ENCODE measurements at places on chromosomes 11 and 22.

DNA sequence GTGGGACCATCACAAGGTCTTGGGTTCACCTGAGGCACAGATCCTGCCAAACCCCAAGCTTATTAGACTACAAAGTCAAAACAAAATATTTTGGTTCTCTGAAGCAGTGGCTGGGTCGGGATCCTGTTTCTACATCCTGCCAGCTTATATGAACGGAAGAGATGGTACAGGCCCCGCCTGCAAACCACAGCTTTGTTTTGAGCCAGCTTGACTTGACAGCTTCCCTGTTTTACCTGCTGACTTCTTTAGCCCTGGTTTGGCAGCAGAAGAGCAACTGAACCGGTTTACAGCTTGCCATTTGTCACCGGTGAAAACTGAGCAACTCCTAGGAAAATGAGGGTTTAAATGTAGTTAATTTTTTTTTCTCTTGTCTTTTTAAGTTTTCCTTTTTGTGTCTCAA is 11.4 kb downstream of the PACS1 start:
- DNase-seq = no peak
- no peaks in the 10 kb centered on the region for H3K36me3 ChIP-seq
- no peak overlapping the region for H3K4me3 ChIP-seq
- H3K27me3 ChIP-seq = no peaks in the 10 kb centered on the region
- H3K27ac ChIP-seq = no peak overlapping the region

DNA sequence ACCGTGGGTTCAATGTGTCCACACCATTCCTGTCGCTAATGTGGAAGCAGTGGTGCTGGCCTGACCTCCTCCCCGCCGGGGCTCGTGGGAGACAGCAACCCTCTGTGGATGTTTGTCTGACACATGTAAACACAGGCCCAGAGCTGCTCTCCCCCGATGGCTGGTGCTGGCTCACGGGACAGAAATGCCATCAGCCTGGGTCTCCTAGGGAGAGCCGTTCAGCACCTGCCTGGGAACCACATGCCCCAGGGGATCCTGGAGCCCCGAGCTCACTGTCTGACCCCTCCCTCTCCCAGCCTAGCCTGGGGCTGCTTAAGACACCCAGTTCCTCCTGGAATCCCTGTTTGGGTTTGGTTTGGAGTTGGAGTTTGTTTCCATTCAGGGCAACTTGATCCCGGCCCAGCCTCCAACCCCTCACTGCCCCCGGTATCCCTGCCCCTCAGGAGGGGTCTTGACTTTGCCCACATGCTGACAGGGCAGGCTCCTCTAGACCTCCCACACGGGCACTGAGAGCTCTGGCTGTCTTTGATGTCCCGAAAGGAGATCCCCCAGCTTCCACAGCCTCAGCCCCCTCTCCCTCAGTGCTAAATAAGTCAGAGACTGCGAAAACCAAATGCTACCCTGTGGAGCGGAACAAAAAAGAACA is 50.9 kb upstream of the WNT11 start:
- DNase-seq = no peak
- H3K27me3 ChIP-seq = no peaks in the 10 kb centered on the region
- no peak overlapping the region for H3K4me3 ChIP-seq
- H3K36me3 ChIP-seq = no peaks in the 10 kb centered on the region
- H3K4me1 ChIP-seq = no peaks in the 10 kb centered on the region
- no peak overlapping the region for H3K27ac ChIP-seq

DNA sequence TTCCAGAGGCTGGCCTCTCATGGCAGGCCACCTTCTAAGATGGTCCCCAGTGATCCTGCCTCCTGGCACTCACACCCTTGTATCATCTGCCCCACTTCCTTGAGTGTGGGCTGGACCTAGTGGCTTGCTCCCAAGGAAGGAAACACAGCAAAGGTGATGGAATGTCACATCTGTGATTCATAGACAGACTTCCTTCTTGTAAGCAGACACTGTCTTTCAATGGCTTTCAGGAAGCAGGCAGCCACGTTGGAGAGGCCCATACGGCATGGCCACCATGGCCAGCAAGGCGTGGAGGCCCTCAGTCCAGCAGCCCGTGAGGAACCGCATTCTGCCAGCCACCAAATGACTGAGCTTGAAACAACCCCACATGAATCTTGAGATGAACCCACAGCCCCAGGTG is 11.3 kb downstream of the LMO1 start:
- no peaks in the 10 kb centered on the region for H3K4me1 ChIP-seq
- DNase-seq = no peak
- peaks cover 41% of the 10 kb centered on the region for H3K27me3 ChIP-seq
- no peaks in the 10 kb centered on the region for H3K36me3 ChIP-seq

- no peak overlapping the region for H3K4me3 ChIP-seq
- no peaks in the 10 kb centered on the region for H3K4me1 ChIP-seq
- no peak overlapping the region for H3K27ac ChIP-seq
- H3K27me3 ChIP-seq = no peaks in the 10 kb centered on the region
- no peak for DNase-seq
Measured at GRCh38 chr11:66652651-66653050, 14.1 kb downstream of the RBM4 start.

DNA sequence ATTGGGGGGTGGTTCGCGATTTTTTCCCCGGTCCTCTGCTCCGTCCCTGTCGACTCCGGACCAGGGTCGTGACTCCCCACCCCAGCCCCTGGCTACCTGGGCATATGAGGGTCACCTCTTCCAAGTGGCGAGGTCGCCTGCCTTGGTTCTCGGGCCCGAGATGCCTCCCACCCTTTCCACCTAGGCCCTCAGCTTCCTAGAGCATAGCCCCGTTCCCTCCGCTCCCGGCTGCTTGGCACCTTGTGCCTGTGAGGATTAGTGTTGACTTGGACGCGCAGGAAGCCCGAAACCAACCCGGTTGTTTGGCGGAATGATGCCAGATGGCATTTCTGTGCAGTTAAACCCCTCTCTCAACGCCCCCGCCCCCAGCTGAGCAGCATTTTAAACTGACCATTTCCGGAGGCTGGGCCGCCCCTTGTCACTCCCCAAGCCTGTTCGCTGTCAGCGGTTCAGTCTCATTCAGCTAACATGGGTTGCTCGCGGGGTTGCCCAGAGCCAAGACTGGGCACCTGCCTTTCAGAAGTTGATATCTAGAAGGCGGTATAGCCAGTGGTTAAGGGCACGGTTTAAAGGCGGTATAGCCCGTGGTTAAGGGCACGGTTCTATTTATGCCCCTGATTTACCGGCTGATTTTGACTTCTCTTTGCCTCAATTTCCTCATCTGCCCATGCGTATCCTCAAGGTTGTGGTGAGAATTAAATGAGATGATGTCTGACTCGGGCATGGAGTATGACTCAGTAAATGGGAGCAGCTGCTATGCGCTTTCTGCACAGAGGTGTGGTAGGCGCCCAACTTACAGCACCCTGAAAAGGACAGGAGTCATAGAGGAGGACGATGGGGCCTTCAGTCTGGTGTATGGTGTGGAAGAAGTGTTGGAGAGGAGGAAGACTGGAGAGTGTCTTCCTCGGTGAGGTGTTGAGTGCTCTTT is 639 bp downstream of the INCENP start:
- peak overlapping the region; percentile 89 for H3K27ac ChIP-seq
- no peaks in the 10 kb centered on the region for H3K27me3 ChIP-seq
- peak overlapping the region; percentile 86 for H3K4me3 ChIP-seq
- H3K4me1 ChIP-seq = peaks cover 10% of the 10 kb centered on the region
- peaks cover 33% of the 10 kb centered on the region for H3K36me3 ChIP-seq

DNA sequence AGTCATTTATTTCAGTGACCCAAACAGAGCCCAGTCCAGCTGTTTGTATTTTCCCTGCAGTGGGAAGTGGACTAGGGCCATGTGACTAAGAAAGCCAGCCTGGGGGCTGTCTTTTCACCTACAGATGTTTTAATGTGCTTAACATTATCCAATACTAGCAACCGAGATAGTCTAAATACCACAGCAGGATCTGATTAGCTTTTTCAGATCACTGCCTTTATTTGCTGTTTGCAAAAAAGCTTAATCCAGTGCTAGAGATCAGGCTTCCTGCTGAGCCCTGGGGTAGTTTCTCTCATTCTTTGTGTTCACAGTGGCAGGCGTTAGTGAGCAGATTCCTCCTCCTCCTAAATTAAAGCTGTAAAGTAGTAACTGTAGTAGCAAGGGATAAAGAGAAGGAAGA is 35.0 kb downstream of the ZC3H12C start:
- peak; percentile 98 for DNase-seq
- peak overlapping the region; percentile 70 for H3K27ac ChIP-seq
- no peaks in the 10 kb centered on the region for H3K27me3 ChIP-seq
- H3K4me3 ChIP-seq = peak overlapping the region; percentile 7
- H3K36me3 ChIP-seq = no peaks in the 10 kb centered on the region

Data from A673 (cell line).